Lower leg skin (tissue), 4 donors: ENCODE measurements at places on chromosomes 6 and 20.

DNA sequence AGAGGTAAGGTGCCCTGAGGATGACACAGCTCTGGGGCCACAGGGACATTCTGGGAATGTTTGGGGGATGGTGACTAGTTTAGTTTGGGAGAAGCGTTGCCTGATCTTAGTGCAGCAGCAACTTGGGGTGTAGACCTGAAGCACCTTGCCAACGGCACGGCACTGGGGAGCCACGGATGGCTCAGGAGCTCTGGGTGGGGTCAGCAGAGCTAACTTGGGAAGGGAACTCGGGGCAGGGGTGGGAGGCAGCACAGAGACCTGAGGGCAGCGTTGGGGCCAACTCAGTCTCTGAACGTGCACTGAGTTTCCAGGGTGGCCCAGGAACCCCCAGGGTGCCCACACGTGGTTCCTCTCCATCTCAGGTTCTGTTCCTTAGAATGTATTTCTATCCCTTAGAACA lies 14.9 kb downstream of the THBS2 start:
- no peak for DNase-seq

DNA sequence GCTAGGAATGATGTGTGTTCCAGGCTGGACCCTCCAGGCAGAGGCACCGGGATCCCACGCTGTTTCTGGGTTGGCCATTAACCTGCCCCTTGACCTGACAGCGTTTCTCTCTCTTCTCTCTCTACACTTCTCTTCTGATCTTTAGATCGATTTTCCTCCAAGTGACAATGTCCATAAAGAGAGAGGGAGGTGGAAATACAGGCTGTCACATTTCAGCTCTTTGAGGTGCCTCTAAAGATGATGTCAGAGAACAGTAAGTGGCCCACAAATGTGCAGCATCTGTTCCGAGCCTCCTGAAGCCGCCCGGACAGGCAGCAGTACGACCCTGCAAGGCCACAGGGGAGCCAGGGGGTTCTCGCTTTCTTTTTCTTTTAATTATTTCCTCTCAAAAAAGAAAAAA lies 2.5 kb upstream of the SLCO4A1 start:
- DNase-seq: no peak

DNA sequence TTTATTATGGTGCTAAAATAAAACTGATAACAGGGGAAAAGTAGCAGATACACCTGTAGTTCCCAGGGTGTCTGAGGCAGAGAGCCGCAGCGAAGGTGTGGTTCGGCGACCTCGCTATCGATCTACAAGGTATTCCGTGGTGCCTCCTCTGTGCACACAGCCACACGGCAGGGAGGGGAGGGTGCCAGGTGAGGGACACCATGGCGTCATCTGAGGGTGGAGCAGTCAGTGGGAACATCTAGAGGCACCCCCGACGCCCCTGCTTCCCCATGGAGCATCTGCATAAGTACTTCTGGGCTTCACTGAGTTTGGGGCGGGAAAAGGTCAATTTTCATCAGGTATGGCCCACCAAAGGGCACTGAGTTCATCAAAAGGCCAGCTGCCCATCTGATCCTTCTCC lies 243.3 kb downstream of the TAF4 start:
- no peak for DNase-seq

- no peak for DNase-seq
Measured at GRCh38 chr6:131840441-131840840, 32.6 kb downstream of the ENPP1 start.

- DNase-seq: no peak
Measured at GRCh38 chr20:15949391-15949790, 623.9 kb downstream of the KIF16B start.

GRCh38 chr6:149405823-149406765 lies 6.0 kb downstream of the SUMO4 start:
- DNase-seq: no peak
